ENCODE measurements at places on chromosomes 5 and 9. TPM values are rescaled to one million over a fixed set of nuclear protein-coding genes. Genes with fewer than 3 reads are reported as not detected.

Gene UBLCP1
- 9.6 TPM for total RNA-seq

Gene PCA3
- total RNA-seq, result 0.11 TPM

Gene NFIB
- 199 TPM for total RNA-seq

Gene RNF224
- total RNA-seq, result not detected

Gene SLC34A3
- not detected for total RNA-seq

Data from dermis lymphatic vessel endothelial cell (primary cell).